Activated naive CD4-positive, alpha-beta T cell treated with anti-CD3 and anti-CD28 coated beads, Interleukin-2, amount 50 U/mL, for 72 hours (primary cell): ENCODE measurements at places on chromosomes 5 and 9.
A peak's percentile ranks its signal among the peaks of the same experiment; 100 is the strongest.

- DNase-seq: no peak
These were observed 158.8 kb downstream of the TSSK1B start for GRCh38 chr5:113276001-113276400.

DNA sequence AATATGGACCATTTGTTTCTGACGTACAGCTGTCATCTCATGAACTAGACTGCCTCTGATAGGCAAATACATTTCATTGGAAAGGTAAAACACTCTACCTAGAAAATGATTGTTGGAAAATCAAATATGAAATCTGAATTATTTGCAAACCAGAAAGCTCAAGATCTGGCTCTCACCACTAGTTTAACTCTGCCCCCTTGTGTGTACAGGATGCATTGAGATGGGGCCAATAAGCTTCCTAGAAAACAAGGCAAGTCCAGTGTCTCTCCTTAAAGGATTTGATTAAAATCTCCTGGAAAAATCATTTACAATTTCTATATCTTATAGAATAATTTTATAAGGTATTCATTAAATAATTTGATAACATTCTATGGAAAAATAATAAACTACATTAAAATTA is 311.9 kb upstream of the ANKH start:
- DNase-seq: no peak

- DNase-seq: peak; percentile 6
These were observed 27.1 kb downstream of the HNRNPH1 start for GRCh38 chr5:179596421-179596820.

DNA sequence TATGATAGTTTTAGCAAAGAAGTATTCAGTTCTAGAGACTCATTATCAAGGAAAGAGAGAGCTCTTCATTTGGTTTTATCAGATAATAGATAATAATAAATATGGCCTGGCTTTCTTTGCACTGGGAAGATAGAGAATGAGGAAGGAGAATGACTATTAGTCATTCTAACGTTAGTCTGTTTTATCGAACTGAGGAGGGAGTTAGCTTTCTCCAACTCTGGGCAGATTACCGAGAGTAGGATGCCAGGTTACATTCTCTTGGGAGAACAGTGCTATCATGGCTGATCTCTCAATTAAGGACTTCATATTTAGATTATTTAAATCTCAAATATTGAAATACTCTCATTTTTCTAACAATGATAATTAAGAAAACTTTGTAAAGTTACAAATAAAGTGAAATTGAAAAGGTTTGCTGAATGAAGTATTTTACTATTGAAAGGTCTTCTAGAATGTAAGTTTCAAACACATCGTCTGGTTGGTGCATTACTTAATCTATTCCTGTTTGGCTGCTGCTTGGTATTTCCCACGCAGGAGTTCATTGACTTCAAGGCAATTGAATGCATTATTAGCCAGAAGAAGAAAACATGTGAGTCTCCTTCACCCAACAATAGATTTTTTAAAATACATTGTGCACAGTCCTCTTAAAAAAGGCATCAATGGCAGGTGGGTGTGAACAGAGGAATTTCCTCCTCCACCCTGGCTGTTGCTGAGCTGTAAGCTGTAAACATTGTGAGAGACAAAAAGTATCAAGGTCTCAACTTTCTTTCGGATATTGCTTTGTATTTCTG is 140.8 kb downstream of the C9orf152 start:
- no peak for DNase-seq

DNA sequence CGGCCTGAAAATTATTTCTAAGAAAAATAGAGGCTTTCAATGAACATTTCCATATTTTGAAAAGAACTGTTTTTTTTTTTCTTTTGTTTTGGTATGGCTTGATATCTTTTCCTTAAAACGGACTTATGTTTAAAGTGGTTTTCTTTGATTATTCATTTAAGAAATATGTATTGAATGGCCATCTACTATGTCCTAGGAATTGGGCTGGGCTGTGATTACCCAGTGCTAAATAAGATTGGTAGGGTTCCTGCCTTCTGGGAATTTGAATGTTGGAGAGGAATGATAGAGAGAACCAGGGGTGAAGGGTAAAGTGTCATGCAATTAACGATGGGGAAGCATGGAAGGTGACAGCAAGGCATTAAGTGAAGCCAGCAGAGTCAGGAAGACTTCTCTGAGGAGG is 33.2 kb downstream of the TNFSF8 start:
- DNase-seq: no peak

DNA sequence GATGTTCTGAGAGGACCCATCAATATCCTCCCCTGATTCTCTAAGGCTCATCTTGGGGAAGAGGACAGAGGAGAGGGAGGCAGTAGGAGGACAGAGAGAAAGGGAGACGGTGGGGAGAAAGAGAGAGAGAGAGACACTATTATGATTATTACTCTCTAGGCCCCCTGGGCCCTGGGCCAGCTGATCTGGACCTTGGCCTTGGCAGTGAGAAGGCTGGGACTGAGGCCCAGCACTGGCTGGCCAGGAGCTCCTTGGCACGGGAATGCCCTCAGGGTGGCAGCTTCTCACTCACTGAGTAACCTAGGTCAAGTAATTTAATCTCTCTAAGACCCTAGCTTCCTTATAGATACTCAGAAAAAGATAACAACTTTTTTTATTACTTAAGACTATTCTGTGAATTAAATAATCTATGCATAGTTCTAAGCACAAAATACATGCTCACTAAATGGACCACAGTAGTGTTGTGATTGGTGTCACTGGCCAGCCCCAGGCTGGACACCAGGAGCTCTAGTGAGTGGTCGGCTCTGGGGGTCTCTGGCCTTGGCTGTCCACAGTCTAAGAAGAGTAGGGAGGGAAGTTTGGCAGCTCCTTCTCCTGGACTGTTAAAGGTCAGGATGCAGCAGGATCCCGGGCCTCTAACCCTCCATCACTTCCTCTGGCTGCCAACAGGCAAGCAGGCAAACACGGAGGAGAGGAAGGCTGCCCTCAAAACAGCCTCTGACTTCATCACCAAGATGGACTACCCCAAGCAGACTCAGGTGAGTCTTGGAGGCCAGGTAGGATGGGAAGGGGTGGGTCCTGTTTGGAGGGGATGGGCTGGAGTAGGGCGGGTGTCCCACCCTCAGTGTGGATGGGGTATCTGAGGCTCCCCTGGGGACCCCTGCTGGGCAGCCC is 50.0 kb downstream of the GSN start:
- DNase-seq: peak; percentile 34

GRCh38 chr9:4499917-4500316 is 9.6 kb downstream of the SLC1A1 start:
- no peak for DNase-seq

DNA sequence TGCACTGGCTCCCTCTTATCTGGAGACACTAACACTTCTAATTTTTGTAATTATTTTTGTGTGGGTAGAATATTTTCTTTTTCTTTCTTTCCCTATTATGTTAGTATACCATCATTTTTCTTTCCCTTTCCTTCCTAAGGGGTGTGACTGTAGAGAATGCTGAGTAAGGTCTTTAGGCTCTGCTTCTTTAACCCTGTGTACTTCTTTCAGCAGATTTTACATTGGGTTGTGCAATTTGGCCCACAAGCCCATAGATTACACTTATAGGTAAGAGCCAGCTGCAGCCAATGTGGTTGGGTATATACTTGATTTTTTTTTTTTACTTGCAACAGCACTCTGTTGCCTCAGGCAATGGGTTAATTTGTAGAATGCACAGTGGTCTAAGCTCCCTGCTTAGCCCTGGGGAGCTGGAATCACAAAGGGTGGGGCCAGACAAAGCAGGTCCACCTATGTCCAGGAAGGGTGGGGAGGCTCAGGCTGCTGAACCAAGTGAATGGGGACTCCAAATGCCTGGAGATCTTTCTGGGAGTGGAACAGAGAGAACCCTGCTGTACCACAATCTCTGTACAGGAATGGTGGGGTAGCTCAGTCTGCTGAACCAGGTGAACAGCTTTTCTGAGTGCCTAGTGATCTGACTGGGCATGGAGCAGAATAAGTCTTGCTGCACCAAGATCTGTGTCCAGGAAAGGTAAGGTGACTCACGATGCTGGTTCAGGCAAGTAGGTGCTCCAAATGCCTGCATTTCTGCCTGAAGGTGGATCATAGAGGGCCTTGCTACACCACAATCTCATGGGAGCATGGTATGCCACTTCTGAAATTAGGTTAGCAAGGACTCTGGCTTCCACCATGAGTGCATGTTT is 64.9 kb downstream of the SLC25A46 start:
- no peak for DNase-seq

GRCh38 chr5:39970117-39970798 is 545.5 kb upstream of the DAB2 start:
- DNase-seq: no peak

DNA sequence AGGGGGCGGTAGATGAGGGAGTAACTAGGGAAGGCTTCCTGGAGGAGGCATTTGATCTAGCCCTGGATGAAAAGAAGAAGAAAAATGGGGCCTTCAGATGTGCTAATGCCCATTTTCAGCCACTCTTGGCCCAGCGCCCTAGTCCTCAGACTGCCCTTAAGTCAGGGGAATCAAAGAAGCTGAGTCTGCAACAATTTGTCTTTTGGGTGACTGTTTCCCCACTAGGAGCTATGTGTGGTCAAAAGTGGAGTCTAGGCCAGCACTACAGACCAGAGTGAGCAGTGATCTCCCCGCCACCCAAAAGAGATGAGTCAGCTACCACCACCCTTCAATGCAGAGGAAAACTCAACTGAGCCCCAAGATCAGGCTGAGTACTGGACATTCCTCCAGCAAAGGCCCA is 542.1 kb downstream of the BNC2 start:
- DNase-seq: no peak
